MM.1S (cell line): ENCODE measurements at places on chromosomes 12 and 14.

DNA sequence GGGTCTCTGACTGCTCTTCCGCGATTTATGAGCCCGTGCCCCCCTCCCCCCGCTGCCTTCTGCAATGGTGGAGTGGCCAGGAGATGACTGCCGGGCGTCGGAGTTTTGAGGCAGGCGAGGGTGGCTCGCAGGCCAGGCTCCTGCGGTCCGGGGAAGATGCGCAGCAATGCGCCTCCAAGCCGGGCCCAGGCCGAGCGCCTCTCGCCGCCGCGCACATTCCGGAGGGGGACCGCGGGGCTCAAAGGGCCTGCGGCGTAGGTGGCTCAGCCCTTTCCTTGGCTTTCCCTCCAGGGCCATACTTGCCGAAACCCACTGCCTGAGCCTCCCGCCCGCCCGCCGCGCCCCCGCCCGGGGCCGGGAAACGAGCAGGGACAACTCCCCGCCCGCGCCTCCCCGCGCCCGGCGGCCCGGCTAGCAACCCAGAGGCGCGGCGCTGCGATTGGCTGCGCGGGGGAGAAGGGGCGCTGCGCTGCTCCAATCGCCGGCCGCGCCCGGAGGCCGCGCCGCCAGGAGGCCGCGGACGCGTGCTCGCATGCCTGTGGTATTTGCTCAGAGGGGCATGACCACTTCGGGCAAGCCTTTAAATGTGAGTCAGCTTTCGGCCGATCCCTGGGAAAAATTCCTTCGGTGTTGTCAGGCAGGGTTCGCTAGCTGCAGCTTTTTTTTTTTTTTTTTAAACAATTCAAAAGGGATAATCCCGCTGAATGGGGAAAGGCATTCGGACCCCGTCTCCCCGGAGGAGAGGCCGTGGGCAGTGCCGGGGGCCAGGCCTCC, 157.9 kb upstream of the PARP11 start:
- DNase-seq: peak; percentile 74

DNA sequence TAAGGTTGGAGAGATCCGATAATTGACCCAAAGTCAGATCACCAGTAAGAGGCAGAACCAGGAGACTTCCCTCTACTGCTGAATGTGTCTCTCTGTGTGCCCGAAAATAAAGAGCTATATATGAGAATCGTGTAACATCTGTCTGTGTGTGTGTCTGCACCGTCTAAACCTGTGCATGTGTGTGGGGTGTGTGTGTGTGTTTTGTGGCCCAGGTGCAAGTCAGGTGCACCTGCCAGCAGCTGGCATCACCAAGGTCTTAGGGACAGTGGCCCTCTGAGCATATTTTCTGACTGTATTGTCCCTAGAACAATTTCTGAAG, 24.7 kb upstream of the KRT78 start:
- no peak for DNase-seq

DNA sequence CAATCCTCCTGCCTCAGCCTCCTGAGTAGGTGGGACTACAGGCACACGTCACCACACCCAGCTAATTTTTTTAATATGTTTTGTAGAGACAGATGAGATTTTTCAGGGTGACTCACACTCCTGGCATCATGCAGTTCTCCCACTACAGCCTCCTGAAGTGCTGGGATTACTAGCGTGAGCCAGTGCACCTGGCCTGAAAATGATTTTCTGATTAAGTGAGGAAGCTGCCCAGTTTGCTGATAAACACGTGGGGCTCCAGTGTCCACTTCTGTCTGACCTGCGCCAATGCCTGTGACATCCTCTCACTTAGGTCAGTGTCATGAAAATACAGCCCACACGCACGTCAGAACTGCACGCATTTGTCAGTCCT, 37.0 kb upstream of the SFSWAP start:
- no peak for DNase-seq

GRCh38 chr12:98232753-98233390, 282.5 kb upstream of the TMPO start:
- no peak for DNase-seq

DNA sequence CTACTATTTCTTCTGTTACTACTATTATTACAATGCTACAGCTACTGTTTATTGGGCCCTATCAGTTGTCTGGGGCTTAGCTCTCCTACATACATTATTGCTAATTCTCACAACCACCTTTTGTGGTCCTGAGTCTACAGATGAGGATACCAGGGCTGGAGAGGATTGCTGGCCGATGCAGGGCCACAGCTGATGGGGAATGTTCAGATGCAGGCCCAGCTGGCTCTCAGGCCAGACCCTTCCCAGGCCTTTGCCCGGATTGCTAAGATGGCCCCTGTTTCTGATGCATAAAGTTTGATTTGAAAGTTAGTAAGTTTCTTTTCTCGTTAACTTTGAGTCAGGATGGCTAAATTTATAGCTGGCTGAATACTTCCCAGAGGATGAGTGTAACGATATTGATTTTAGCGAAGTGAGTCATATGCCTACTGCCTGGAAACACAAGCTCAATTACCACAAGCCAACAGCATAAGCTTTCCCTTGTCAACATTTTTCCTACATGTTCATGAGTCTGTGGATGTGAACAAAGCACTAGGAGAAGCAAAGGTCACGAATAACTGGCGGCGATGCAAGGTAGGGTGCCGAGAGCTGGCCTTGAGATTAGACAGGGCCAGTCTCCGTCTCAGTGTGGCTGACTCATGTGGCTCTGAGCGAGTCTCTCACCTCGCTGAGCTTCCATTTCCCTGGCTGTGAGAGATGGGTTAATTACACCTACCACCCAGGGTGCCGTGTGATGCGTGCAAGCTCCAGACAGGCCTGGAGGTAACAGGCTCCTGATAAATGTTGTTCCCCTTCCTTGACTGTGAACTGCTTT, 111.0 kb downstream of the BEGAIN start:
- no peak for DNase-seq

GRCh38 chr12:78732481-78732880, 132.1 kb upstream of the SYT1 start:
- DNase-seq: no peak
